ENCODE measurements at places on chromosomes 1 and 21. TPM values are rescaled to one million over a fixed set of nuclear protein-coding genes. Genes with fewer than 3 reads are reported as not detected.
A peak's percentile ranks its signal among the peaks of the same experiment; 100 is the strongest.

Gene PCSK9
- polyA plus RNA-seq = 3.0 TPM

Gene LCE1C
- not detected for polyA plus RNA-seq

Gene SELENBP1
- 97.9 TPM for polyA plus RNA-seq

Gene ASPM
- polyA plus RNA-seq = 10.0 TPM

Gene S100A14
- 437 TPM for polyA plus RNA-seq

Gene PPIE
- 73.0 TPM for polyA plus RNA-seq

Gene TNNI3K
- 1.1 TPM for polyA plus RNA-seq

DNA sequence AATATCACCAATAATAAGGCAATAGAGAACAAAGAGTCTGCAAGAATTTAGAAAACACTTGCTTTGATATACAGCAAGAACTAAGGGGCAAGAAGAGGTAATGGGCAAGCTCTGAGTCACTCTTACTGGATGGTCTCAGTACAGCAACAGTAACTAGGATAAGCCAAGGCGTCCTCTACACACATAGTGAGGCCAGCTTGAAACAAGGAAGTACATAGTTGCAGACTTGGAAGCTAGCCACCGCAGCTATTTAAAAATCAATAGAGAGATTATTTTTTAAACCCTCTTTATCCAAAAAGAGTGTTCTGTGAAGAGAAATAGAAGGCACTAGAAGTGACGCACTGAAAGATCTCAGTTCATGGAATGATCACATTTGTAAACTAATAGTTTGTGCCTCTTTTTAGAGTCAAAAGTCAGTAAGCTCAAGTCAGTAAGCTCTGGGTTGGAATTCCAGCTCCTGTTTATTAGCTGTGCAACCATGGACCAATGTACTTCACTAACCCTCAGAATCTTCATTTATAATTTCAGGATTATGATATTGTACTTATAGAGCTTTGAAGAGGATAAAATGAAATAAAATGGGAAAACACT lies 118.6 kb downstream of the AKT3 start:
- peak; percentile 6 for DNase-seq

- no peak for DNase-seq
Observed at GRCh38 chr1:184582411-184582810, 172.2 kb downstream of the EDEM3 start.

DNA sequence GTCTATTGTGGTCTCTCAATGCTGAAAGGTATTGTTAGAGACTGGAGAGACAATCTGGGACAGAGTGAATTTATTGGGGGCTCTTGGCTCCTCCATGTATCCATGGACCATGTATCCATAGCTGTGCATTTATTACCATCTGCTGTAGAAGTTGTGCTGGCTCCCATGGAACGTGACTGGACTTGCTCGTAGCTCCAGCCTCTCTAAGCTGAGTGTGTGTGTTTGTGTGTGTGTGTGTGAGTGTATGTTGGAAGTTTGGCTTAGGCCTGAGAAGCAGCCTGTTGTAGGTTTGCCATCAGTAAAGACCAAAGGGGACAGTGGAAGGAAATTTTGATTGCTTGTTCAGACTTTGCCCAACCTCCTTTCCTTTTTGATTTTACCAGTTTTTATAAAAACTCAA lies 105.7 kb upstream of the USP24 start:
- DNase-seq = no peak

GRCh38 chr1:168408884-168409283 lies 128.2 kb downstream of the TBX19 start:
- DNase-seq = peak; percentile 67

GRCh38 chr21:38257667-38258066 lies 876 bp downstream of the KCNJ15 start:
- DNase-seq = no peak

GRCh38 chr1:47507881-47508701 lies 70.2 kb downstream of the FOXD2 start:
- DNase-seq = peak; percentile 56

GRCh38 chr1:19439464-19440171 lies 45.7 kb downstream of the CAPZB start:
- DNase-seq = no peak
